ENCODE measurements at places on chromosomes 1 and 21.
A peak's percentile ranks its signal among the peaks of the same experiment; 100 is the strongest.

GRCh38 chr1:55833529-55834091, 618.4 kb upstream of the USP24 start:
- no peak for DNase-seq

GRCh38 chr1:181324797-181325616, 158.3 kb upstream of the CACNA1E start:
- peak; percentile 29 for DNase-seq

GRCh38 chr1:29753244-29753643, 516.9 kb downstream of the PTPRU start:
- DNase-seq = no peak

DNA sequence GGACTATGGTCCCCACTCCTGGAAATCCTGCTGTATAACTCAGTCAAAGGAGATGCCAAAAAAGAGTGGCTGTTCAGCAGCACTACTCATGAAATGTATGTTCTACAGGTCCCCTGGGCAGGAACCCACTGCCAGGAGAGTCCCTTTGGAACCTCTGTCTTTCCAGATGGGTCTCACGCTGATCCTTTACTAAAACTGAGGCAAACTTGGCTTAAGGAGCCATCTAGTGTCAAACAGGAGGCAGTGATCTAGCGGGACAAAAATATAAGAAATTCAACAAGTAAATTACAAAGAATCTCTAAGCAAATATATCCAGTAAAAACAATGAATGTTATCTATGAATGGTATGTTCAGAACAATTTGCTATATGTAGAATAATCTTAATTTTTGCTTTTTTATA, 80.5 kb upstream of the PRMT6 start:
- DNase-seq = no peak

GRCh38 chr1:155322571-155322952, 1.9 kb downstream of the RUSC1 start:
- no peak for DNase-seq

- DNase-seq = peak; percentile 94
These were observed 11.2 kb upstream of the CAPN2 start for GRCh38 chr1:223700942-223701637.

- no peak for DNase-seq
These were observed 59.1 kb downstream of the NME7 start for GRCh38 chr1:169308313-169309039.

DNA sequence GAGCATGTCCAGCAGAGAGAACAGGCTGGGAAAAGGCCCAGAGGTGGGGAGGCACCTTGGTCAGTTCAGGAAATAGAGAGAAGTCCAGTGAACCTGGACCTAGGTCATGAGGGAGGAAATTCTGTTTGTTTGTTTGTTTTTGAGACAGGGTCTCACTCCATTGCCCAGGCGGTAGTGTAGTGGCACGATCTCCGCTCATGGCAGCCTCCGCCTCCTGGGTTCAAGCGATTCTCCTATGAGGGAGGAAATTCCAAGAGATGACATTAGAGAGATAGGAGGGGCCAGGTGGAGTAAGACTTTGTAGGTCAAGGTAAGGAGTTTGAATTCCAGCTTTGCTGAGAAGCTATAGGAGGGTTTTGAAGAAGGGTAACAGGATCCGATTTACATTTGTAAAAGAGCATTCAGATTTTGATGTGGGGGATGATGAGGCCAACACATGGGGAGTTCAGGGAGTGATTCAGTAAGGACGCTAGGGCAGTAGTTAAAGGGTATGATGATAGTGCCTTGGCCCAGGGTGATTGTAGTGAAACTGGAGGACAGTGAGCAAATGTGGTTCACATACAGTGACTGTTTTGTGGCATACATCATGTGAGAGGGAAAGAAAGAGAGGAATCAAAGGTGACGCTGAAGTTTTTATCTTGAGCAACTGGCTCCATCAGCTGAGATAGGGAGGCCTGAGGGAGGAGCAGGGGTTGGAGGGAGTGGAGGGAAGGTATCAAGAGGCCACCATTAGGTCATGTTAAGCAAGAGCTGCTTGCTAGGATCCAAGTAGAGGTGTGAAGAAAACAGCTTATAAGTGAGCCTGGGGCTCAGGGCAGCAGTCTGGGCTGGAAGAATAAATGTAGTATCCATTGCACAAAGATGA, 8.3 kb upstream of the TRABD2B start:
- DNase-seq = no peak

DNA sequence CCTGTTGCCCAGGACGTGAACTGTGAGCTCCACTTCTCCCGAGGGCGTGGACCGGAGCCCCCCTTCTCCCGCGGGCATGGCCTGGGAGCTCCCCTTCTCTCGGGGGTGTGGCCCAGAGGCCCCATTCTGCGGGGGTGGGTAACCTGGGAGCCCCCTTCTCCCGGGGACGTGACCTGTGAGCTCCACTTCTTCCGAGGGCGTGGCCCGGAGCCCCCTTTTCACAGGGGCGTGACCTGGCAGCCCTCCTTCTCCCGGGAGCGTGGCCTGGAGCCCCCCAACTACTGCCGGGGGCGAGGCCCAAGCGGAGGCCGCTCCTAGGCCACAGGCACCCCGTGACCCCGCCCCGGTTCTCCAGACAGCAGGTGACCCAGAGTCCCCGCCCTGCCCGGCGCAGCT, 320 bp downstream of the C1orf174 start:
- DNase-seq = no peak

DNA sequence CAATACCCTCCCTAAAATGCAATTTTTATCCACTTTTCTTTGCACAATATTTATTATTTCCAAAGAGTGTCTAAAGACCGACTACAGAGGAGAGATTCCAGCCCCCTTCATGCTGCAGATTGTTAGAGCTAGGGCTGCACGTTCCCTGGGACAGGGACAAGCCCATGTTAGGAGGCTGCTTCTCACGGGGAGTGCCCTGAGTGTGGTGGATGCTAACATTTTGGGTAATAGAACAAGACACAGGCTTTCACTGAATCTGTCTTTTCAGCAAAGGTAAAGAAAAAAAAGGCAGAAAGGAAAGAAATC, 125.4 kb downstream of the RIPK4 start:
- no peak for DNase-seq

- no peak for DNase-seq
These were observed 17.9 kb downstream of the IFNAR2 start for GRCh38 chr21:33247599-33247998.

DNA sequence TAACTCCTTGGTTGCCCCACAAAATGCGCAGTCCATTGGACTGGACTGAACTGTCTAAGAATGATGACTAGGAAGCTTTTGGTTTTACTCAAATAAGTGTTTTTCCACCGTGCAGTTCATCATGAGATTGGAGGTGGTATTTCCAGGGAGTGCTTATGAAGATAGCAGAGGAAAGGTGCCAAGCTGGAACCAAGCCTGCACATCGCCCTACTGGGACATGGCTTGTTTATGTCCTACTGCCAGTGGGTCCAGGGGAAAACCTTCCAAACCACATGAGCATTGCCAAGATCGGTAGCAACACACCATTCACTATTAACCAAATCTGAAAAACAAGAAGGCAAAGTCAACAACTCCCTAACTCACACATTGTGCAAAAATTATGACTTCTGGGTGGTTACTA, 54.7 kb upstream of the DSCAM start:
- DNase-seq = no peak

- no peak for DNase-seq
These were observed 11.9 kb upstream of the GPX7 start for GRCh38 chr1:52590266-52590665.

DNA sequence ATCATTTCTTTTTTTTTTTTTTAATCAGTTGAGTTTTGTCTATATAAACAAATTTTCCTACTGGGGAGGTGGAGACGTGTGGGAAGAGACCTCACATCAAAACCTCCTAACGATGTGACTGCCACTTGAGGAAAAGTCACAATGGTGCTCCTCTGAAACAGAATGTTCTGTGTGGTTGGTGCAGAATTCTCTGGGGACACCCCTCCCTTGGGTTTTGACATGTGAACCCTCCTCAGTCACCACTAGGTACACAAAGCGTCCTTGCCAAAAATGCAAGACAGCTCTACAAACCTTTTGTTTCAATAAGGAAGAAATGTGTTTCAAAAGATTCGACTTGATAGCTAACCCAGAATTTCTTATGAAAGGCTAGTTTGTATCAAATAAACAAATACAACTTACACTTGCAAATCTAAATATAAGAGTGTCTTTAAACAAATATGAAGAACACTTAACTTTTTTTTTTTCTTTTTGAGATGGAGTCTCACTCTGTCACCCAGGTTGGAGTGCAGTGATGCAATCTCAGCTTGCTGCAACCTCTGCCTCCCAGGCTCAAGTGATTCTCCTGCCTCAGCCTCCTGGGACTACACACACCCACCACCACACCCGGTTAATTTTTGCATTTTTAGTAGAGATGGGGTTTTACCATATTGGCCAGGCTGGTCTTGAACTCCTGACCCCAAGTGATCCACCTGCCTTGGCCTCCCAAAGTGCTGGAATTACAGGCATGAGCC, 9.3 kb downstream of the SLC25A24 start:
- DNase-seq = no peak

- DNase-seq = no peak
These were observed 40.5 kb downstream of the ASH1L start for GRCh38 chr1:155522069-155522468.

DNA sequence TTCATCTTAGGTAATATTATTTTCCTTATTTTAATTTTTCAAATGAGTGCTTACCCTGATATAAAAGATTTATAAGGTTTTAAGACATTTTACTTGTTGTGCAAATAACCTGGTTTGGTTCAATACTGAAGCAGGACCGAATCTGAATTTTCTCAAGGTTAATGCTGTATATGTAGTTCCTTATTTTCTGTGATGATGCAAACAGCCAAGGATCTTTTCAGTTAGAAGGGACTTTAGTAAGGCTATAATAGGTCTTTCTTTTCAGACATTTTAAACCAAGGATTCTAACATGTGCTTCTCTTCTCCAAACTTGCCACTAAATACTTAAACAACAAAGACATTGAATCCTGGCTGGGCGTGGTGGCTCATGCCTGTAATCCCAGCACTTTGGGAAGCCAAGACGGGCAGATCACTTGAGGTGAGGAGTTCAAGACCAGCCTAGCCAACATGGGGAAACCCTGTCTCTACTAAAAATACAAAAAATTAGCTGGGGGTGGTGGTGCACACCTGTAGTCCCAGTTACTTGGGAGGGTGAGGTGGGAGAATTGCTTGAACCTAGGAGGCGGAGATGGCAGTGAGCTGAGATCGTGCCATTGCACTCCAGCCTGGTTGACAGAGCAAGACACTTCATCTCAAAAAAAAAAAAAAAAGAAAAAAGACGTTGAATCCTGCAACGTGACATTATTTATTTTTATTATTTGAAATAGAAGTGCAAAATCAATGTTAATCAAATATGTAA, 3.2 kb upstream of the ARPC5 start:
- DNase-seq = no peak

GRCh38 chr1:223153177-223154119, 10.4 kb upstream of the TLR5 start:
- DNase-seq = no peak

- no peak for DNase-seq
These were observed 610 bp downstream of the WDR26 start for GRCh38 chr1:224433701-224434672.

DNA sequence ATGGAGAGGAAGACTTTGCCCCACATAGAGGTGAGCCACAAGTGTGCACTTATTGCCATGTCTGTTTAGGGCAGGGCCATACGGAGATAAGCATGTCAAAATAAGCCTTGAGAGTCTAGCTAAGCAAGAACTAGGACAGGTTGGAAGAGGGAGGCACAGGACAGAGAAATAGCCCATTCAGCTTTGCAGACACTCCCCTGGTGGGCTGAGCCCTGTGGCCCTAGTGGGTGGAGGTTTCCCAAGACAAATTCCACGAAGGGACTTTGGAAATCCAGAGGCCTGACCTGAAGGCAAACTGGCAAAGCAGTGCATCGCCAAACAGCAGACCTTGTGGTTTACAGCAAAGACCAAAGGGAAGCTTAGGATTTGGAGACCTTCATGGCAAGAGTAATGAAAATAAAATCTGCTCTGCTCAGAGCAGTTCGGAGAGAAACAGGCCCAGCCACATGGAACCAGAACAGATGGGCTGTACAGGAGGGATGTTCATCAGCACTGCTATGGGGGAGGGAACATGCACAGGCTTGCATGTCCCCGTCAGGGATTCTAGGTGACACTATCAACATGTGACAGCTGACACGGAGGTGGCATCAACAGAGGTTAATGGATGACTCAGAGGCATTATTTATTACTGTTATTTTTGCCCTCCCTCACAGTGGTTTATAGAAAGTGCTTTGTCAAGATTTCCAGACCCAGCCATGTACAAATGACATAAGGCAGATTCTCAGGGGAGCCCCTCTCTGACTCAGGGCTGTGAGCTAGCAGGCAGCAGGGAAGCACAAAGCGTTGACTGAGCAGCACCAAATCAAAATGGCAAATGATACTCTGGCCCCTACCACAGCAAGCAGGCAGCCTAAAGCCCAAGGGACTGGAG, 90.1 kb upstream of the IRF2BP2 start:
- DNase-seq = no peak

GRCh38 chr1:54064299-54064698, 10.9 kb downstream of the TCEANC2 start:
- DNase-seq = no peak

GRCh38 chr1:213933336-213933735, 54.4 kb upstream of the PROX1 start:
- no peak for DNase-seq

GRCh38 chr1:204652497-204652896, 33.0 kb downstream of the LRRN2 start:
- no peak for DNase-seq

DNA sequence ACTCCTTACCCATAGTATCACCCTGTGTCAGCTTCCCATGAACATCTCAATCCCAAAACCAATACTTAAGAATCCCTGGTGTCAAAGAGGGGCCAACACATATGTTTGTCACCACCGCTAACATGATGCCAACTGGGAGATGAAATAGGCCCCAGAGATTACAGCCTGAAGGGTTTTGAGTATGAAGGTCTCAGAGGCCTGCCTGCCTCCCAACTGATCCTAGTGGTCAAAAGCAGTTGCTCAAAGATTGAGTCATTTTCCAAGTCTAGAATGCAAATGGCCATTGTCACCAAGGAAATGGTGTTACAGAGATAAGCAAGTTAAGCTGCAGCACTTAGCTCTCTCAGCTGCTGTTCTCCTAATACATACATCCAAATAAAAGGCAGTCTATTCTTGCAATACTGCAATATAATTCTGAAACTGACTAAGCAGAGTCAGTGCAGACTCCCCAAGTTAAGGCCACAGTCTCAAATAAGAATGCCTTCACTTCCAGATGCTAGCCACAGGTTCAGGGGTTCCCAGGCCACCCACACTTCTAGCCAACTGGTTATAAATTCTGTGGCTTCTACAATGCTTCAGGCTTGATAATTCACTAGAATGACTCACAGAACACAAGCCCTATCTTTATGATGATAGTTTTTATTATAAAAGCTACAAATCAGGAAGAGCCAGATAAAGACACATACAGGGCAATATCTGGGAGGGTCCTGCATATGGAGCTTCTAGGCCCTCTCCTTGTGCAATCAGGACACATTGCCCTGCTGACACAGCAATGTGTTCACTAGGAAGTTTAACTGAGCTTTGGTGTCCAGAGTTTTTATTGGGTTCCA, 18.7 kb downstream of the DUSP10 start:
- DNase-seq = no peak

DNA sequence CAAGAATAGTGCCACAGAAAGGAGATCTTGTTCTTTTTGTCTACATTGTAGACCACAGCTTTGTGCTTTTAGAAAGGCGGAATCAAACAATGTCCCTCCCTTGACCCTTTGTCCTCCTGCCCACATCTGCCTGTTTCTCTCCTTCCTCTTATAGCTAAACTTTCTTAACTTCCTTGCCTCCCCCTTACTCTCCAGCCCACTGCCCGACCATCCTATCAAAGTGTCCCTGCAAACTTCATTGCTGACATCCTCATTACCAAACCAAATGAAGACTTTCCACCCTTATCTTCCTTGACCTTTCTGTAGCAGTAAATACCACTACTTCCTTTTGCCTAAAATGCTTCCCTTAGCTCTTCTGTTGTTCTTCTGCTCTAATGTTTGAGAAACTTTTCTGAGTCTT, 5.0 kb downstream of the SELP start:
- DNase-seq = no peak
